Glomerular endothelial cell (primary cell): ENCODE measurements at places on chromosomes 7 and 10. TPM values are rescaled to one million over a fixed set of nuclear protein-coding genes. Genes with fewer than 3 reads are reported as not detected.

DNA sequence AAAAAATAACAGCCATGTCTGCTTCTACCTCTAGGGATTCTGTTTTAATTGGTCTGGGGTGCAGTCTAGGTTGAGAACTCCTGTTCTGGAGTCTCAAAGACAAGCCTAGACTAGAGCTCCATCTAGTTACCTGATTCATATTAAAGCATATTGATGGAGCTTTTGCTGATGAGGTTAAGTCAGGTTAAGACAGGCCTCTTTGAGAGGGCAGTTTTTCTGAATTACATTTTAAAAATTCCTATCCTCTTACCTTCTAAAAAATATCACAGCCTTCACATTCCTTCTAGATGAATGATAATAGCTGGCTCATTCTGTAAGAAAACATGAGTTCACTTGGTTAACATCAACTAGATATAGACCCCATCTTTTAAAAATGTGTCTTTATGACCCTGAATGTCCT is 28.9 kb downstream of the MGAM start:
- DNase-seq: no peak

PRF1 gene
- not detected in 2 replicates for total RNA-seq

DNA sequence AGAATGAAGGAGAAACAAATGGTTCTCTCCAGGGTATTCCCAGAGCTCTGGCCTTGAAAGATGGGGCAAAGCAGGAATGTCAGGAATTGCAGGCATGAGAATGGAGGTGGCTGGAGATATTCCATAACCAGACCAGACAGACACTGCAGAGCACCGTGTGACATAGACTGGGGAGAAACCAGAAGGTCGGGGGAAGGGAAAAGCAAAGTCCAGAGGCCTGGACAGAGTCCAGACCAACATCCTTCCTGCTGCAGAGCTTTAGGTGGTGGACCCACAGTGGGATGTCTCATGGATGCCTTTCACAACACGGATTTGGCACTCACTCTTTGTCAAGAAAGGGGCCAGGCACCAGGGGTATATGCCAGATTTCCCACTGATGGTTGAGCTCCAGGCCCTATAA is 177.2 kb upstream of the INHBA start:
- DNase-seq: no peak

- DNase-seq: no peak
Observed at GRCh38 chr7:12930534-12930933, 243.1 kb downstream of the ARL4A start.

DNA sequence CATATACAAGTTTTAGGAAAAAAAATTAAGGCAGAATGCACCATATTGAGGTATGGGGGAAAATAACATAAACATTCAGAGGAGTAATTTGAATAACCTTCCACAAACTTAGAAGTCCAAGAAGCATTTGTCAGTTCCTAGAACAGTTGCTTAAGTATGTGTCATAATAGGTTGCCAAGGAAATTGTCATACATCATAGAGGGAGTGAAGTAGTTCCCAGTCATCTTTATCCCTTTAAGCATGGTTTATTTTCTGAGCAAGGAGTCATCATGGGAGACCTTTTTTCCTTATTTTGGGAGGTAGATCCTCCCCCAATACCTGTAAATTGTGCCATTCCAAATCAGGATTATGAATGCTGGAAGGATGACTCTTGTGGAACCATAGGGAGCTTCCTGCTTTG is at the start of gene SSMEM1:
TSS of gene SSMEM1 (plus strand) at position 219 of the 400 bp plus-strand sequence. CDS start at position 270, 51 bp downstream.
- DNase-seq: no peak

- DNase-seq: no peak
Observed at GRCh38 chr10:35661236-35661635, 19.1 kb upstream of the FZD8 start.

GRM8 gene
- total RNA-seq: 0.19 TPM in 1 of 2 replicates, not detected in the other

GAD2 gene
- not detected in 2 replicates for total RNA-seq

DNA sequence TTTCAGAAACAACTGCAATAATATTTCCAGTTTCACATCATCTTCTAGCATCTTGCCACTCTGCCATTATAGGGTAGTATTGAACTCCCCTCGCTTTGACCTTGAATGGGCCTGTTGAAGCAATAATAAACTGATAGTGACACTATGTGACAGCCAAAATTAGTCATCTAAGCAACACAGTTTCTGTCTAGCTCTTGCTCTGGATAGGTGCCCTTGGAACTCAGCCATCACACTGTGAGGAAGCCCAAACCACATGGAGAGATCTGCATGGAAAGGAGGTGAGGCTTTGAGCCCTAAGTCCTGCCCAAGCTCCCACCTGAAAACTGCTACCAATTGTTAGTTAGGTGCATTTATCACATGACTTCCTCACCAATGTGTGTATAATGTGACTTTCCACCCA is 18.1 kb upstream of the KCND2 start:
- DNase-seq: no peak

GRCh38 chr7:126411032-126411820 is 841.5 kb downstream of the GRM8 start:
- no peak for DNase-seq

- no peak for DNase-seq
Observed at GRCh38 chr7:76125560-76125959, 76.1 kb upstream of the SRRM3 start.

GRCh38 chr10:62826273-62826672 is 10.1 kb upstream of the EGR2 start:
- no peak for DNase-seq

CYP2E1 gene
- 0.64 TPM in 1 of 2 replicates, not detected in the other for total RNA-seq

- no peak for DNase-seq
Observed at GRCh38 chr7:97732565-97733275, 834 bp downstream of the TAC1 start.

DNA sequence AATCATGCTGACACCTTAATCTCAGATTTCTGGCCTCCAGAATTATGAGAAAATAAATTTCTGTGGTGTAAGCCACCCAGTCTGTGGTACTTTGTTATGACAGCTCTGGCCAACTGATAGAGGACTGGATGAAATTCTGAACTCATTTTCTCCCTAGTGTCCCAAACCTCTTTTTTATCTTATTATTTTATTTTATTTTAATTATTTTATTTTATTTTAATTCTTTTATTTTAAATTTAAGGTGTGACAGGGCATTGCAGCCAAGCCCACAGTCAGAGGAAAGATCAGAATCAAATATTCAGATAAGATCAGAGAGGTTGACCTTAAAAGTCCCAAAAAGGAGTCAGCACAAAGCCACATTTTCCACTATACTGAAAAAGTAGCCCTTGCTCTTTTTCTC is 228.1 kb downstream of the TFEC start:
- DNase-seq: no peak

DNA sequence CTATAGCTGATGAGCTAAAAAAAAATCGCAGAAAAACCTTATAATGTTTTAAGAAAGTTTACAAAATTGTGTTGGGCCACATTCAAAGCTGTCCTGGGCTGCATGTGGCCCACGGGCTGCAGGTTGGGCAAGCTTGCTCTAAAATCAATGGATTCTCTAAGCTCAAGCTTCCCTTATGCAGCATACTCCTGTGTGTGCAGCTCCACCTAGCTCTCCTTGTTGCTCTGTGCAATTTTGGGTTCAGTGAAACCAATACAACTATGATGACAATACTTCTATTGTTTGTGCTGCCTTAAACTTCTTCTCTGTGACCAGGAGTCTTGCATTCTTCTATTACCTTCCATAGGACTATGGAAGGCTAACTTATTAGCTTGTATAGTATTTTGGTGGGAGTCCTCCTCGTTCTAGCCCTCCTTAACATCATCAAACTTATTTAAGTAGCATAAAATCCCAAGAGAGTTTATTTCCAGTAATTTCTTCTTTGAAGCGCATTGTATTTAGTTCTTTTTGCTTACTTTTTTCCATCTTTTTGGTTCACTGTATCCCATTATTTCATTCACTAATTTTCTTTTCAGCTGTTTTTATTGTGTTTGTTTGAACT is 170.9 kb upstream of the SMIM30 start:
- no peak for DNase-seq

GRCh38 chr10:62689712-62690111 is 114.8 kb upstream of the ADO start:
- DNase-seq: no peak

LEP gene
- total RNA-seq: not detected in 2 replicates

DNA sequence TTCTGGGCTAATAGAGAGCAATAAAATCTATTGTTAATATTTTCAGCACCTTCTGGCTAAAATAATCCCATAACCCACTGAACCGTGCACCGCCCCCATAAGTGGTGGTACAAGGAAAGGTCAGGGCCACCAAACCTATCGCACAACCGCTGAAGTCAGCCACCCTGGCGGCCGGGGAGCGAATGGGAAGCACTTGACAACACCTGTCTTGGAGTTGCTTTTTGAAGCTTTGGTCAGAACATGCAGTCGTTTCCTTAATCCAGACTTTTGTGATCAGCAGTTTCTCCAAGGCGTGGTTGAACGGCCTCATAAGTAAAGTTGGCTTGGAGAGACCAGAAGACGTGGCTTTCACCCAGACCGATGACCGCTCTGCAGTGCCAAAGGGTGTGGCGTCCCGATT is 97.4 kb downstream of the DNAJB6 start:
- DNase-seq: no peak

PTPRZ1 gene
- not detected in 2 replicates for total RNA-seq

GRCh38 chr7:127107601-127108007 is 145.1 kb downstream of the GRM8 start:
- DNase-seq: no peak

DNA sequence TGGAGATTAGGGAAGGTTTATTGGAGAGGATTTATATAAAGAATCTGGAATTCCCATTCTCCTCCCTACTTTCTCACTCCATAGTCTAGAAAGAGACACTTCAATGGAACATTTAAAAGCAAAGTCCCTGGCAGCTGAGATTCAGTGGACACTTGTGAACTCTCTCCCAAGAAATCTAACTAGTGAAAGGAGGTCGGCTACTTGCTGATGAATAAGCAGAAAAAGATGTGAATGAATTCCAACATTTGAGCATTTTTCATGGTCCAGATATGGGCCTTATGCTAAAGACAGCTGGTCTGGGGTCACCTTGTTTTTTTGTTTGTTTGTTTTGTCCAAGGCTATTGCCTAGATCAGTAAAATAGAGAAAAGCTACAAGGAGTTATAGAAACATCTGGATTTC is 141.1 kb upstream of the LRRTM3 start:
- DNase-seq: no peak

PNLIPRP3 gene
- total RNA-seq: not detected in 2 replicates

DNA sequence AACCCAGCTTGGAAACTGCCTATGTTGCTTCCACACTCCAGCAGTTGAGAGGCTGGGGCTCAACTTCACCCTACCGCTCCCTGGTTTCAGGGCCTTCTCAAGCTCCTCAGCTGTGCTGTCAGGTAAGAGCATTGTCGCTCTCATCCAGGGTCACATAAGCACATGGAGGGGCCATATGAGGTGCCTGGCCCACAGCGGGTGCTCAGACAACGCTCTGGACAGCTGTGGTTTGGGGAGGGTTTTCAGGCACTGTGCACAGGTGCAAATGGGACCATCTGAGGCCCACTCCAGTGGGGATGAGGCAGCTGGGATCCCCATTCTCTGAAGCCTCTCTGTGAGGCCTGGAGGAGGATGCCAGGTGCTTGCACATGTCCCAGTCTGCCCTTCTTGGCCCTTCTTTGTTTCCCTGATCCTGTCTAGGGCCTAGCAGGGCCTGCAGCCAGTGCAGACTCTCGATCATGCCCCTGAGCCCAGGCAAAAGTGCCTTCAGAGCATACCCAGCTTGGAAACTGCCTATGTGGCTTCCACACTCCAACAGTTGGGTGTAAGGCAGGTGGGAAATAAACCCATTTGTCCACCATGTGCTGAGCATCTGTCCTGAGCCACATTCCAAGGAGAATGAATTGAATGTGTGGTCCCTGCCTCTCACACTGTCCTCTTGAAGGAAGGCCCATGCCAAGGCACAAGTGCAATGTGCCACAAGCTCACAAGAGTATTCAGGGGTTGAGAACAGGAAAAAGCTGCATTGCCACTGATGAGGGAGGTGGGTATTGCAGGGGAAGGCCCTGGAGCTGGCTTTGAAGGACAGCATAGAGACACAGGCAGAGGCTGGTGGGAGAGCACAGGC is 40.3 kb downstream of the VSTM4 start:
- no peak for DNase-seq

TEX47 gene
- total RNA-seq: not detected in 2 replicates

TMEM273 gene
- total RNA-seq: 6.5 and 11.6 TPM in 2 replicates

VSTM2A gene
- not detected in 2 replicates for total RNA-seq

NAT16 gene
- not detected in 2 replicates for total RNA-seq

DNA sequence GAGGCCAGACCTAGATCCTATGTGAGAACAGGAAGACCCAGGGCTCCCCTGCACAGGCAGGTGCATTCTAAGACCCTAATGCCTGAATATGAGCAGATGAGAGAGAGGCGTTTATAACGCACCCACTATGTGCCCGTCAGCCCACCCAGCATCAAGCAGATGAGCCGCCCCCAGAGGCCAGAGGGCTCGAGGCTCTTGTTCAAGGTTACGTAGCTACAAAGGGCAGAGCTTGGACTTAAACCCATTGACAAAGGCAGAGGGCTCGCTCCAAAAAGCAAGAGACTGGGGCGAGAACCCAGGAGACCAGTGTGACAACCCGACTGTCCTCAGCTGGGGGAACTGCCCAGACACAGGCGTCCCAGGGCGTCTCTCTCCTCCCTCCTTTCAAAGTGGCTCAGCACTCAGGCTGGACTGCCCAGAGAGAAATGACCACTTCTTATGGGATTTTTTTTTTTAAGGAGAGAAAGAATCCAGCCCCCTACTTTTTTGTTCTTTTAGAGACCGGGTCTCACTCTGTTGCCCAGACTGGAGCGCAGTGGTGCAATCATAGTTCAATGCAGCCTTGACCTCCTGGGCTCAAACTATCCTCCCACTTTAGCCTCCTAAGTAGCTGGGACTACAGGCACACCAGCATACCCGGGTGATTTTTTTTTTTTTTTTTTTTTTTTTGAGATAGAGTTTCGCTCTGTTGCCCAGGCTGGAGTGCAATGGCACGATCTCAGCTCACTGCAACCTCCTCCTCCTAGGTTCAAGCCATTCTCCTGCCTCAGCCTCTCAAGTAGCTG is 40.1 kb downstream of the TNRC18 start:
- DNase-seq: no peak

DNA sequence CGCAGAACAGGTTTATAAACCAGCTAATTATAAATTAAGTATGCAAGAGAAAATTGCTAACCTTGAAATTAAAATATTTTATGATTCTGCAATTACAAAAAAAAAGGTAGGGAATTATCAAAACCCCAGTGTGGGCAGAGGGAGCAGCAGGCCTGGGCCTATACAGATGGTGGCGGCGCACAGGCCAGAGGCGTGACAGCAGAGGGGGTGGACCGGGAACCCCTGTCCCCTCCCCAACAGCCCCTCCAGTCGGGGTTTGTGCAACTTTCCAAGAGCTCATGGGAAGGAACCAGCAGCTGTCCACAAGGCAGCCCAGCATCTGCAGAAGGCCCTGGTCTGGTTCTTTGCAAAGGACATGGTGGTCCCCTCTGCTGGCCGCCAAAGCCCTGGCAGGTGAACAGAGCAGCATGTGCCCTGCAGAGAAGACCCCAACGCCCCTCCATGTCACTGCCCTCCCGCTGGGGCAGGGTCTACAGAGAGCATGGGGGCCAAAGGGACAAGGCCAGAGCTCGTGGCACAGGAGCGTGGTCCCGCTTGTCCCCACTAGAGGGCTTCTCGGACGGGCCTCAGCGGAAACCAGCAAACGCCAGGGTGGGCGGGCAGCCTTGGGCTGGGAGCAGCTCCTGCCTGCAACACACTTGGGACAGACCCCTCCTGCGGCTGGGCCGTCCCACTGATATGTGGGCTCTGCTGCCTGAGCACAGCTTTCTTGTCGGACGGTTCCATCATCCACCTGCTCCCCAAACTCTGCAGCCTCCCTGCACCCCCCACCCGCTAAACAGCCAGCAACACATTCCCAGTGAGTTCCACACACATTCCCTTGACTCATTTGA is 75.1 kb downstream of the EBF3 start:
- no peak for DNase-seq

- no peak for DNase-seq
Observed at GRCh38 chr7:23357190-23358093, 58.3 kb downstream of the MALSU1 start.
